ENCODE measurements at places on chromosomes 7 and 10. TPM values are rescaled to one million over a fixed set of nuclear protein-coding genes. Genes with fewer than 3 reads are reported as not detected.

The ZNF680 gene
- total RNA-seq: 64.3 TPM

The SUN3 gene
- total RNA-seq: 0.36 TPM

The UPK3BL2 gene
- 8.0 TPM for total RNA-seq

The CARD11 gene
- total RNA-seq: 0.27 TPM

The FKBP6 gene
- total RNA-seq: not detected

The WNT8B gene
- total RNA-seq: not detected

The SPACDR gene
- total RNA-seq: 0.54 TPM

The CYP17A1 gene
- not detected for total RNA-seq

The H2BK1 gene
- not detected for total RNA-seq

The SVOPL gene
- total RNA-seq: 1.00 TPM

The IFIT3 gene
- 2.4 TPM for total RNA-seq

The VENTX gene
- 0.09 TPM for total RNA-seq

GRCh38 chr10:3654496-3654895 is 130.5 kb downstream of the KLF6 start:
- no peak for DNase-seq

DNA sequence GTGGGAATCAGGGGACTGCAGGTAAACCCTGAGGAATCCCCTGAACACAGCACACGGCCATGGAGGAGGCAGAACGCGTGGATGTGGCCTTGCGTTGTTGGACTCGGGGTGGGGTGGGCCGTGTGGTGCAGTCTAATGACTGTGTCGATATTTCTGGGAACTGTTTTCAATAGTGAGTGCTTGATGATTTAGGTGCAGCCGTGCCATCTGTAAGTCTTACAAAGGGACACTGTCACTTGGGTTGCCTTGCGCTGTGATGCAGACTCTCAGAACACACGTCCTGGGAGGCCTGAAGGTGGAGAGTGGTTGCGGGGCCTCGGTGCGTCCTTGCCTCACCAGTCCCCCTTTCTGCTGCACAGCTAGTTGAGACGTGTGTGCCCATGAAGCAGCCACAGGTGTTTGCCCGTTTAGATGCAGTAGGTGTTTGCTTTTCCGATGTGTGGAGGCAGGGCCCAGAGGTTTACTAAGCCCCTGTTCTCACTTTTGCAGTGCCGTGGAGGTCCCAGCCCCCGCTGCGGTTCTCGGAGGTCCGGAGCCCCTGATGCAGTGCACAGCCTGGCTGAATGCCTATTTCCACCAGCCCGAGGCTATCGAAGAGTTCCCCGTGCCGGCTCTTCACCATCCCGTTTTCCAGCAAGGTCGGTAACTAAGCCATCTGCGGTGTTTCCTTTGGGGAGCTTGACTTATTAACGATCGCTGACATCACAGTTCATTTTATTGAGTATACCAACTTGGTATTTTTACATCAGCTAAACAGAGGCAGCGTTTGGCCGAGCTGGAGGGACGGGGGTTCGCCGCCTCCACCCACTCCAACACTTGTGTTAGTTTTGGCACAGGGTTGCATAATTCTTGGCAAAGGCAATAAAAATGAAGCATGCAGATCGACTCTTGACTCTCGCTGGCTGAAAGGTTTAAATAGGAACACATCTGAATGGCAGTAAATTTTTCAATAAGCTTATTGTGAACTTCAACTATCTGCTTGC is 240.7 kb downstream of the MGMT start:
- DNase-seq: peak; percentile 7

- no peak for DNase-seq
These were observed 34.6 kb upstream of the AOAH start for GRCh38 chr7:36758879-36759278.

GRCh38 chr10:125871338-125871737 is 9.8 kb downstream of the DHX32 start:
- DNase-seq: no peak

- no peak for DNase-seq
These were observed 16.8 kb downstream of the AOAH start for GRCh38 chr7:36707465-36707864.

GRCh38 chr7:101234636-101235035 is 3.0 kb downstream of the CLDN15 start:
- no peak for DNase-seq

GRCh38 chr10:77297393-77297739 is 340.2 kb downstream of the KCNMA1 start:
- no peak for DNase-seq

- no peak for DNase-seq
These were observed 81.0 kb upstream of the ASAH2 start for GRCh38 chr10:50332108-50332842.

GRCh38 chr7:142813226-142813625 is 41.6 kb upstream of the EPHB6 start:
- DNase-seq: no peak

GRCh38 chr10:129935867-129936152 is 28.3 kb downstream of the EBF3 start:
- DNase-seq: no peak

GRCh38 chr10:54985732-54986131 is 184.7 kb upstream of the PCDH15 start:
- no peak for DNase-seq

- no peak for DNase-seq
These were observed 203.7 kb upstream of the PHYHIPL start for GRCh38 chr10:58972576-58973234.

GRCh38 chr7:29839302-29839701 is 33.0 kb downstream of the WIPF3 start:
- no peak for DNase-seq

DNA sequence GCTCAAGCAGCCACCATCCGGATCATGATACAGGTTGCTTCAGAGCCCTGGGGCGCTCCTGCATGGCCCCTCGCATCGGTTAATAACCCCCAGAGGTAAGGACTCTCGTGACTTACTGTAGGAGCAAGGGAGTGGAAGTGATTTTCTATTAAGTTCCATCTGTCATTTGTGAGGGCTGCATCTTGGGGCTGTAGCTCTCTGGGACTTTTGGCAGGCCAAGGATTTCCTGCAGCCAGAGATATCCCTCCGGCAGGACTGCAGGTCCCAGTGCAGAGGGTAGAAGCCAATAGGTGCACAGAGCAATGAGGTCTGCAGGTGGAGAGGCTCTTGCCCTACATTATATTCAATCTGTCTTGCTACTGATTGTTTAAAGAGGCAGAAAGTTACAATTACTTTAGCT is 356.8 kb upstream of the ADARB2 start:
- peak; percentile 5 for DNase-seq

DNA sequence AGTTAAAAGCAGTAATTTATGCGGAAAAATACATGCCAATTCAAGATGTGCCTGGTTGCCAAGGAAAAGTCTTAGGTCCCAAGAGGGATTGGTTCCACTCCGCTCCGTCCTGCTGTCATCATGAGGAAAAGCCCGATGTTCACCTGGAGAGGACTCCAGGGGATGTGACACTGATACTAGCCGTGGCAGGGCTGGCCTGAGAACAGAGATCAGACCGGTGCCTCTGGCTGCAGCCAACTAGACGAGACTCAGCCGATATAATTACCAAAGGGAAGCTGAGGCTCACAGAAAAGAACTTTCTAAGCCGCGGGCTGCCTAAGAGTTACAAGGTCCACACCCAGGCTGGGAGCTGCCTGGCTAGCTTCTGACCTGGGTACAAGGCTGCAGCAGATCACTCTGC is 81.3 kb upstream of the UNC5B start:
- DNase-seq: no peak
